ENCODE measurements at places on chromosomes 7 and 10.

DNA sequence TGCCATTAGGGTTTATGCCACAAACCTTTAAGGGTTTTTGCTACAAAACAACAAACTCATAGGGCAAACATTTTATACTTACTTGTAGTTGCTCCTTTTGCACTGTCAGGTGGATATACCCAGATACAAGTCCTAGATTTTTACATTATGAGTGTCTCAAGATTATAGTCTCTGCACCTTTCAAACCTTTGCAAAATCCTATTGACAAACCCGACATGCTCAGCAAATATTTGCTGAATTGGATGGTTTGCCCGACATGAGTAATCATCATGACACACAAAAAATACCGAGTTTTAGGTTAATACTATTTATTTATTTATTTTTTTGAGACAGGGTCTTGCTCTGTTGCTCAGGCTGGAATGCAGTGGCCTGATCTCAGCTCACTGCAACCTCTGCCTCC, 117.3 kb downstream of the SLC25A13 start:
- DNase-seq = no peak

GRCh38 chr10:103645141-103646054, 151.9 kb downstream of the NEURL1 start:
- DNase-seq = no peak

DNA sequence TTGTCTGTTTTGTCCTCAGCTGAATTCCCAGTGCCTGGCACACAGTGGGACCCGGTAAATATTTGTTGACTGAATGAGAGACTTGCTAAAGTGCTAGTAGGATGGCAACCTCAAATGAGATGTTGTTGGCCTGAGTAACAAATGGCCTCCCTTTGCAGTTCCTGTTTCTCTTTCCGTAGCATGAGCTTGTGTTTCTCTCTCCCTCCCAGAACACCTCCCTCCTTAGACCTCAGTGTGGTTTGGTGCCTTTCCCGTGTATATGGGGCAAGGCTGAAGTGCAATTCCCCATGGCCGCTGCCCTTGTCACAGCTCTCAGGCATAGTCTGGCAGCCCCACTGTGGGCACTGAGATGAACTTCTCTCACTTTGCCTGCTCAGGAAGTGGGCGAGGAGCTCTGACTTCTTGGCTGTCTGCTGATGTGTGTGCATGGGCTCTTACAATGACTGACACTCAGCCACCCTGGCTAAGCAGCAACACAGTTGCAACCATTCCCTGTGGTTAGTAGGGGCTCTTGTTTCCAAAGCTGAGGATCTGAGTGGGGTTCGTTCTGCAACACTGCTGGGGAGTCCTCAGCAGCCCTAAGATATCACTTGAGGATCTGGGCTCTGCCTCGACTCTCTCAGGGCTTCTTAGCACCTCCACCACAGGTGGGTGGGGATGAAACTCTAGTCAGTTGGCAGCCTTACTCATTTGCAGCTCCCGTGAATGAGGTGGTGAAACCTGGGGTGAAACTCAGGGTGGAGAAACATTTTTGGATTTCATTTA, 136.1 kb downstream of the ICA1 start:
- no peak for DNase-seq

DNA sequence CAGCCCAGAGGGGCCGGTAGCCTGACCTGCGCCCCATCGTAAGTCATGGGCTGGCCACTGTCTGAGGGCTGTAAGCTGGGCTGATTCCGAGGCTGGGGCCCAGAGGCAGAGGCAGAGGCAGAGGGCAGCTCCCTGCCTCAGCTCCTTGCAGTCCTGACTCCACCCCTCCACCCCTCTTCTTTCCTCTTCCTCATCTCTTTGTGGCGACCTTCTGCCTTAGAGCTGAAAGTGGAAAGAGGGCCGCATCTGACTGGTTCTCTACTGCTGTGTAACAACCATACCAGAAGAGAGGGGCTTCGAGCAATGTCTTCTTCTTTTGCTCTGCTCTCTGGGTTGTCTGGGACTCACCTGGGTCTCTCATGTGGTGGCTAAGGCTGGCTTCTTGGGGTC, 179.1 kb downstream of the RPS24 start:
- no peak for DNase-seq

GRCh38 chr7:110909117-110909516, 181.8 kb upstream of the LRRN3 start:
- no peak for DNase-seq

DNA sequence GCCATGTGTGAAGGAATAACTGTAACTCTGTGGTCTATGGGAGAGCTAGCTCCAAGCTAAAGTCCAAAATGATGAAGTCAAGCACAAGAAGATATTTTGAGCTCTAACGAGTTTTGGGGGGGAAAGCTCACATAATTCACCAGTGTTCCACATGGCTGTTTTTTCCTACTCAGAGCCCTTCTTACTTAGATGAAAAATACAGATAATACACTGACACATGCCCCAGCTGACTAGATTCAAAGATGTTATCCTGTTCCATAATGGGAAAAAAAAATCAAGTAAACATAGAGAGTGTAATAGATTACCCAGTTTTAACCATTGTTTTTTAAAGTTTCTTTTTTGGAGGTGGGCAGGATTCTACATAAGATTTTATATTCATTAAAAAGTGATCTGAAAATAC, 86.6 kb downstream of the PRLHR start:
- no peak for DNase-seq

- no peak for DNase-seq
Measured at GRCh38 chr10:120553911-120554310, 96.9 kb downstream of the PLPP4 start.

DNA sequence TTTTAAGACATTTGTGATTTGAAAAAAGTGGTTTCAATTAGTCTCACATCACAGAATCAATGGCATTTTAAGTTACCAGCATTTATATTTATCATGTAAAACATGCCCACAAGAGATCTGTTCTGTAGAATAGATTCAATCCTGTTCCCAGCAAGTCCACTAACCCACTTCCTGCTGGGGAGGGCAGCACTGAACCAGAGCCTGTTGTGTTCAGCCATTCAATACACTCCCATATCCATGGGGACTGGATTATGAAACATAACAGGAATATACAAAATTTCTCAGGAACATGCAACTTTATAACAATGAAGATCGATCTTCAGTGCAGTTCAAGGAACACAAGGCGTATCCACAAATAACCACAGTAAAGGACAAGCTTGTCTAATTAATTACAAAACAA, 24.4 kb upstream of the ANK3 start:
- no peak for DNase-seq

- no peak for DNase-seq
Measured at GRCh38 chr10:112335868-112336265, 38.0 kb upstream of the ACSL5 start.

- no peak for DNase-seq
Measured at GRCh38 chr10:1159131-1160061, 103.2 kb downstream of the WDR37 start.

GRCh38 chr7:78777829-78778228, 675.6 kb downstream of the MAGI2 start:
- DNase-seq = no peak

- DNase-seq = no peak
Measured at GRCh38 chr7:84811362-84811761, 375.5 kb downstream of the SEMA3D start.

- peak; percentile 84 for DNase-seq
Measured at GRCh38 chr10:93465806-93466675, 16.1 kb downstream of the MYOF start.

GRCh38 chr7:122262246-122262645, 42.3 kb downstream of the FEZF1 start:
- DNase-seq = no peak

DNA sequence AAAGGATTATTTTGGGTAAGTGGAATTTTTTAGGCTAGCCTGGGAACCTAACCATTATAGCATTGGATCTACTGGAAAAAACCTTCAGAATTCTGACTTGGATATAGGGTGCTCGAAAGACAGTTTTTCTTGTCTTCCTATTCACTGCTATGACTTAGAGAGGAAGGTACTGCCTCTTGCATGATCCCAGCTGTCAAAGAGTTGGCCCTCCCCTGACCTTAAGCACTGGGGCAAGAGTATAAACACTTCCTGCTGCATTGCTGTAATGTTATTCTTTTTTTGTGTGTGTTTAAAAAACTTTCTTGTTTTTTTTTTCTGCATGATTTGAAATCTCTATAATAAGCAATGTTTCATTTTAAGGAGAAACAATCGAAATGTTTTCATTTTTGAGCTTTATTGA, 113.0 kb downstream of the LRMDA start:
- DNase-seq = no peak

- DNase-seq = no peak
Measured at GRCh38 chr10:75029420-75029819, 82.0 kb upstream of the SAMD8 start.

- peak; percentile 16 for DNase-seq
Measured at GRCh38 chr10:61140765-61141392, 196.9 kb upstream of the RHOBTB1 start.

GRCh38 chr10:110002801-110003523, 4.8 kb upstream of the ADD3 start:
- no peak for DNase-seq

GRCh38 chr7:128188396-128189230, 52.5 kb upstream of the LEP start:
- no peak for DNase-seq

DNA sequence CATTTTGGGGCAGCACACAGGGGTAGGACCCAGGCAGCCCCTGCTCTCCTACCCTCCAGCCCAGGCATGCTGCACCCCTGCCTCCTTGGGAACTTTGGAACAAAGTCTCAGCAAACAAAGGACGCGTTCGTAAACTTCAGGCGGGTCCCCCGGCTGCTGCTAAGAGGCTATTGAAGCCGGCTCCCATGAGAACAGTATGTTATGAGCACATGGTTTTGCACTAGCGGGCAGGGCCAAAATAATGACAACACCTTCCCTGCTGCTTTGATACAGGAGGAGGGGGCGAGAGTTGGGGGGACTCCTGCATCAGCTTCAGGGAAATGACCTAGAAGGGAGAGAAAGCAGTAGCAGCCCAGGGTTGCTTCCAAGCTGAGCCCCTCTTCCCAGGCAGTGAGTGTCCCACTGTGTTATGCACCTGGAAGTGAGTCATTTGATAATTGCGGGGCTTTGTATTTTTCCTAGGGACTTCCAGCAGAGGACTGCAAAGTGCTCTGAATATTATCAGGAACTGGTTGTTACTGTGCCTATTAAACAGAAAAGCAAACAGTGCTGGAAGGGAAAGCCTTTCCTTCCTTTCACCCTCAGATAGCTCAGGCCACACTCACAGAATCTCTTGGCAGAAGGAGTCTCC, 6.9 kb downstream of the ITPRIP start:
- DNase-seq = no peak

DNA sequence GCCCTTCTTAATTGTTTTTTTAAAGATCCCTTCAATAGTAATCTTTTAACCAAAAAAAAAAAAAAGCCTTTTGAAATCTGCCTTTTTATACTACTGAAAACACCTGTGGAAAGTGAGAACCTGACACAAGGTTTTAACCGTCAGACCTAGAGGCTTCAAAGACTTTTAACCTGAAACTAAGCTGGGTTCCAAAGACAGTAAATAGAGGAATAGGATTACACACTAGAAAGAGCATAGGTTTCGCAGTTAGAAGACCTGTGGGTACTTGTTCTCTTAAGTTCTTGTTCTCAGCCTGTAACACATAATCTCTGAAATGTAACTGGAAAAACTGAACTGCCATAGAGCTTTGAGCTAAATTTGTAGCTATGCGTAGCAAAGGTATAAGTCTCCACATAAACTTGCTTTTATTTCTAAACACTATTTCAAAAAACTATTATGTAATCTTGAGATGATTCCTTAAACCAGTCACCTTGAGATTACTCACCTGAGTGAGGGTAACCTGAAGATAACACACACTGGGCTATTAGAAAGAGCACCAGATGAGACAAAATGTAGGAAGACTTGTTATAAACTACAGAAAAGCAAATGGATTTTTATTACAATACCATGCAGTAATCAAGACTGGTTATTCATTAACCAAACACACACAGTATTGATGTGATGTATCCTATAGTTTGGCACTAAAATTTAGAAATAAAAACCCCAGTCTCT, 196.6 kb upstream of the FRMD4A start:
- DNase-seq = no peak

- no peak for DNase-seq
Measured at GRCh38 chr10:122186816-122187810, 84.0 kb upstream of the BTBD16 start.

DNA sequence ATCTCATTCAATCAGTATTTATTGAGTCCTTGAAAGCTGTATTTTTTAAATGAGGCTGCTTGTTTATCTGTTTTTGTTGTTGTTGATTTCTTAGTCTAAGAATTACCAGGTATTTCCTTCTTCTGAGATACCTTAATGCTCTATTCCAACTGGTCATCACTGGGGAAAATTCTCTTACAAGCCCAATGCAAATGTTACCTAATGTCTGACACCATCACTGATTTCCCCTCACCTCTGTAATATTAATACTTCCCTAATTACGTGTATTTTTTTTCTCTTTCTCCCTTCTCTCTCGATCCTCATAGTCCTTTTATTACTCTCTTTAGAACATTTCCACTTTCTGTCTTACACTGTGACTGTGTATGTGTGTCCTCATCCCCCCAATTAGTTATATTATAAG, 13.9 kb downstream of the HDAC9 start:
- DNase-seq = no peak

- DNase-seq = no peak
Measured at GRCh38 chr7:95536656-95537311, 51.0 kb downstream of the ASB4 start.

DNA sequence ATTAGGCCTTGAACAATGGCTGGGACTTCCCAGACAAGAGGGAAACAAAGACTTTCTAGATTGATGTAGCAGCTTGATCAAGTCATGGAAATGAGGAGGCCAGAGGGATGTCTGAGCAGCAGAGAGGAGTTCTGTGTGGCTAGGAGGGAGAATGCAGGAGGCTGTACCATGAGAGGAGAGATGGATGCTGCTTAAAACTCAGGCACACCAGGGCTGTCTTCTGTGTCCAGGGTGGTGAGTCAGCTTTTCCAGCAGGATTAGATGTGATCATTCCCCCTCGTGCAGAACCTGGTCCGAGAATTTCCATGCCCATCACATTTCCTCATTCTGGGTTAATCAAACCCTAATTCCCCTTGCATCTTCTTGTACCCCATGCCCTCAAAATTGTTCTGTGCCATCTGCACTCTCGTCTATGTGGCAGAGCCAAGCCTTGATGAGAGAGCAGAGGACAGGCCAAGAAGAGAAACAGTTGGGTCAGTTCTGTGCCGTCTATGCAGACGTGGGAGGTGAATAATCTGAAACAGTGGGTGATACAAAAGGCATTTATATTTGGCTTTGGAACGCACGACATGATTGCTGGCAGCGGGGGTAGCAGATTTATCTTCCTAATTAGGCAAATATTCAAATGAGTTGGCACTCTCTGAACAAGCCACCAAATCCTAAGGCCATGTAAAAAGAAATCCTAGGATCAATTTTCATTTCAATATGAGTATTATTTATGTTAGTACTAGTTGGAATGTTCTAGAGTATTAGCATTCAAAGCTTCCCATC, 160.7 kb downstream of the TMEM178B start:
- DNase-seq = no peak

Data from DMS 273 treated with DMSO at 0.1 percent for 48 hours (cell line).